ENCODE measurements at places on chromosomes 5 and 9. TPM values are rescaled to one million over a fixed set of nuclear protein-coding genes. Genes with fewer than 3 reads are reported as not detected.

The SEMA5A gene
- 14.1 TPM for total RNA-seq

The SLC45A2 gene
- 0.82 TPM for total RNA-seq

The MTRR gene
- total RNA-seq, result 31.3 TPM

DNA sequence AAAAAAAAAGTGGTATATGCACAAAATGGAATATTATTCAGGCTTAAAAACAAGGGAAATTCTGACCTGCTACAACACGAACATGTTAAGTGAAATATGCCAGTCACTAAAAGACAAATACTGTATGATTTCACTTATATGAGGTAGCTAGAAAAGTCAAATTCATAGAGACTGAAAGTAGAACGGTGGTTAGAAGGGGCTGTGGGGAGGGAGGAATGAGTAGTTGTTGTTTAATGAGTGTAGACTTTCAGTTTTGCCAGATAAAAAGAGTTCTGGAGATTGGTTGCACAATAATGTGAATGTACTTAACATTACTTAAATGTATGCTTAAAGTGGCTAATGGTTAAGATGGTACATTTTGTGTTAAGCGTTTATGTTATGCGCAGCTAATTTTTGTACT, 79.5 kb upstream of the IL12B start:
- no peak for DNase-seq

GRCh38 chr9:124595743-124596142, 88.5 kb upstream of the NR5A1 start:
- DNase-seq, result no peak

- DNase-seq, result no peak
Measured at GRCh38 chr5:134129411-134130238, 15.1 kb downstream of the TCF7 start.

GRCh38 chr9:2469681-2470221, 151.8 kb upstream of the VLDLR start:
- no peak for DNase-seq

- DNase-seq, result no peak
Measured at GRCh38 chr5:56183506-56183905, 49.6 kb downstream of the ANKRD55 start.

DNA sequence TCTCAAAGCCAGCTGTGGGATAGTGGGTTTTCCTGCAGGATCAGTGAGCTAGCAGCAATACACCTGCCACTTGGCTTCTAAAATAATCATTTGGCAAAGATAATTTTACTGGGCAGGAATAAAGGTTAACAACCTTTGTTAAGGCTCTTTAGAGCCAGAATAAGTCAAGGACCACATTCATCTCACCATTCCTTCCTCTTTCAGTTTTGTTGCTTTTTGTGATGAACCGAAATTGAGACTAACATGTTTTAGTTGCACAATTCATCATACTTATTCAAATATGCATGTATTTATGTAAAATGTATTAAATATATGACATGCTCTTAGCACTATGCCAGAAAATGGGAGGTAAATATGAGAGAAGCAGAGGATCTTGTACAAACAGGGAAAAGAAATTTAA, 824.4 kb upstream of the TYRP1 start:
- no peak for DNase-seq
